HS-27A (cell line): ENCODE measurements at places on chromosomes 2 and 18.

GRCh38 chr2:169693360-169693759 is 845 bp downstream of the CFAP210 start:
- DNase-seq, result no peak

DNA sequence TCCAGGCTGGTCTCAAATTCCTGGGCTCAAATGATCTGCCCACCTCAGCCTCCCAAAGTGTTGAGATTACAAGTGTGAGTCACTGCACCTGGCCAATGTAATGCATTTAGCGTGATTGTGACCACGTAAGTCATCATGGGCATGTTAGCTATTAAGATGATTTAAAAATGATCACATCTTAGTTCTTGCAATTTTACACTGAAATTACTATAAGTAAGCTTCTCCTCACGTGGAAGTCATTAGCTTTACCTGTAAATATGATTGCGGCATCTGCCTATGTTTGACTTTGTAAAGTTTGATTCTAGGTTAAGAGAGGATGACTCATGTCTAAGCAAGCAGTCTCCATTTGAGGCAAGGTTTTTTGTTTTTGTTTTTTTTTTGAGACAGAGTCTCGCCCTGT is 85.5 kb downstream of the PMAIP1 start:
- DNase-seq, result no peak

- no peak for DNase-seq
These were observed 410.6 kb downstream of the PIK3C3 start for GRCh38 chr18:42365591-42365990.

GRCh38 chr18:54805571-54806334 is 22.5 kb upstream of the RAB27B start:
- peak; percentile 53 for DNase-seq

GRCh38 chr2:29776406-29776805 is 145.0 kb downstream of the ALK start:
- no peak for DNase-seq

GRCh38 chr2:226273440-226273839 is 526.2 kb downstream of the IRS1 start:
- DNase-seq, result no peak

- DNase-seq, result no peak
These were observed 108.1 kb upstream of the MSTN start for GRCh38 chr2:190170673-190171072.

DNA sequence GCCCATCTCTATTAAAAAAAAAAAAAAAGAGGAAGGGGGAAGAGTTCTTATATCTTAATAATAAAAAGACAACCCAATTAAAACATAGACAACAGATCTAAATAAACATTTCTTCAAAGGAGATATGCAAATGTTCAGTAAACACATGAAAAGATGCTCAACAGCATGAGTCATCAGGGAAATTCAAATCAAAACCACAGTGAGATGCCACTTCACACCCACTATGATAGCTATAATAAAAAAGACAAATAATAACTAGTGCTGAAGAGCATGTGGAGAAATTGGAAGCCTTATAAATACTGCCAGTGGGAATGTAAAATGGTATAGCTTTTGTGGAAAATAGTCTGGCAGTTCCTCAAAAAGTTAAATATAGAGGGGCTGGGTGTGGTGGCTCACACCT is 61.5 kb upstream of the CYP20A1 start:
- no peak for DNase-seq

DNA sequence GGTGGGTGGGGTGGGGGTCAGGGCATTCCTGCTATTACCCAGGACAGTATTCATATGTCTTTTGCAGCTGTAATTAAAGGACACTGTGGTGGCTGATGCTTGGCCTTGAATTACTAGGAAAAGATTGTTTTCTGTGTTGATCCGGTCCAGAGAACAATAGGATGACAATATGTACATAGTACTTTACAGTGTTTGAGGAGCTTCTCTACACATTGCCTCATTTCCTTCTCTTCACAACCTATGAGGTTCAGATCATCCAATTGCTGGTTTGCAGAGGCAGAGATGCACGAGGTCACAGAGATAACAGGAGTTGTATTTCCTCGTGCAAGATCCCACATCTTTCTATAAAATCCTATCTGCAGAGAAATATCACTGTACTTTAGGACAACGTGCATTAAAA is 119.5 kb downstream of the LIPG start:
- no peak for DNase-seq

DNA sequence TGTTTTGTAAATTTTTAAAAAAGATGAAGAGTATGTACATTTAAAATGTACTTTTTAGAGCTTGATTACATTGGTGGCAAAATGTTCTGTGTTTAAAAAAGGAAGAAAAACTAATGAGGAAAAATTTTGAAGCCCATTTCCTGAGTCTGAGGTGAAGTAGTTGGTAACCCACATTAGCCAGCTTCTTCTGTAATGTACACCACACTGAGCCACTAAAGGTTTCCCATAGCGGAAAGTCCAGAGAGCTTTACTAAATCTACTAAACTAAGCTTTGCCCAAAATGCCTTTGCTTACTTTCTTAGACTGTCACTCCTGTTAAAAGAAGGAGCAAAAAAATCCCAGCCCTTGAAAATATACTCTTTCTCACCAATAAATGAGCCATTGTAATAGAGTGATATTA is 804.8 kb upstream of the ZEB2 start:
- DNase-seq, result no peak

DNA sequence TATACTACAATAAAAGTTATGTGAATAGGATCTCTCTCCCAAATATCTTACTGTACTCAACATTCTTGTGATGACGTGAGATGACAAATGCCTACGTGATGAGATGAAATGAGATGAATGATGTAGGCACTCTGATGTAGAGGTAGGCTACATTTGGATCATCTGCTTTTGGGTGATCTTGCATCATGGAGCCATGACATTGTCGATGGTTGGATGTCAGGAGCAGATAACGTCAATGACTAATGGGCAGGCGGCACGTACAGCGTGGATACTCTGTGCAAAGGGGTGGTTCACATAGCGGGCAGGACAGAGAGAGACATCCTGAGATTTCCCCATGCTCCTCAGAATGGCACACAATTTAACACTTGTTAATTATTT is 40.8 kb upstream of the PPP1R1C start:
- no peak for DNase-seq

DNA sequence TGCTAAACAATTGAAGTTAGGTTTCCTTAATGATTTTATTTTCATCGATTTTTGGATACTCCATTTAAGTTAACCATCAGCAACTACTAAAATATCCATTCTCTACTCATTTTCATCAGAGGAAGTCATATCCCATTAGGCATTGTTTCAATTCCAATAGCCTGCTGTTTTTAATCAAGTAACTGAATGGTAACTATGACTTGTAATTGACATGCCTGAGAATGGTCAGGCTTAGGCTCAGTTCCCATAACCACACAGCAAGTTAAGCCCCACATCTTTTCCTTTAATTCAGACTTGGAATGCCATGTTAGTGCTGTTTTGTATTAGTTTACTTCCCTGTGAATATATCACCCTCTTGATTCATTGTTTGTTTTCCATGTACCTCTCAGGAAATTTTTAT is 398.8 kb downstream of the ARHGAP15 start:
- no peak for DNase-seq

DNA sequence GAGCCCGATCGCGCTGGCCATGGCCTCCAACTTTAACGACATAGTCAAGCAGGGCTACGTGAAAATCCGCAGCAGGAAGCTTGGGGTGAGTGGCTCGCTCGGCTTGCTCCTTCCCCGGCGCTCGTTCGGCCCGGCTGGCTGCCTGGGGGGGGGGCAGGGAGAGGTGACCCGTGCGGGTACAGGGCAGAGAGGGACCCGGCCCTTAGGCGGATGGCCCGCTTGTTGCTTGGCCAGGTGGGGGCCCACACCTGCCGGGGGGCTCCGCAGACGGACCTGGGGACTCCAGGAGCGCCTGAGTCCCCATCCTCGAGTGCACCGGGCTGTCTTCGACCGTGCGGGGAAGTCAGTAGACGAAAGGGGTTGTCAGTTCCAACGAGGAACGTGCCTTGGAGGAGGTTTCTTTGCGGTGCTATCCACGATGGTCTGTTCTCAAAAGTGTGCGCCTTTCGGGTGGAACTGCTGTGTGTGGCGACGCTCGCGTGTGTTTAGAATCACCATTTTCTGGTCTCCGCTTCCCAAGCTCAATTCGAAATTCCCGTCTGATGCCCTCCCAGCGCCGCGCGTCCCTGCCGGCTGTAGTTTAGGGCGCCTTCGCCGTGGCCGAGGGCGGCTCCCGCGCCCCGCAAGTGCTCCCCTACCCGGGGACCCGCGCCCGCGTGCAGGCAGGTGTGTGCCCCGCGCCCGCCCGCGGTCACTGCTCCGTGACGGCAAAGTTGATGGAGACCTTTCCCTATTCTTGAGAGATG is 711 bp downstream of the DOK6 start:
- no peak for DNase-seq

DNA sequence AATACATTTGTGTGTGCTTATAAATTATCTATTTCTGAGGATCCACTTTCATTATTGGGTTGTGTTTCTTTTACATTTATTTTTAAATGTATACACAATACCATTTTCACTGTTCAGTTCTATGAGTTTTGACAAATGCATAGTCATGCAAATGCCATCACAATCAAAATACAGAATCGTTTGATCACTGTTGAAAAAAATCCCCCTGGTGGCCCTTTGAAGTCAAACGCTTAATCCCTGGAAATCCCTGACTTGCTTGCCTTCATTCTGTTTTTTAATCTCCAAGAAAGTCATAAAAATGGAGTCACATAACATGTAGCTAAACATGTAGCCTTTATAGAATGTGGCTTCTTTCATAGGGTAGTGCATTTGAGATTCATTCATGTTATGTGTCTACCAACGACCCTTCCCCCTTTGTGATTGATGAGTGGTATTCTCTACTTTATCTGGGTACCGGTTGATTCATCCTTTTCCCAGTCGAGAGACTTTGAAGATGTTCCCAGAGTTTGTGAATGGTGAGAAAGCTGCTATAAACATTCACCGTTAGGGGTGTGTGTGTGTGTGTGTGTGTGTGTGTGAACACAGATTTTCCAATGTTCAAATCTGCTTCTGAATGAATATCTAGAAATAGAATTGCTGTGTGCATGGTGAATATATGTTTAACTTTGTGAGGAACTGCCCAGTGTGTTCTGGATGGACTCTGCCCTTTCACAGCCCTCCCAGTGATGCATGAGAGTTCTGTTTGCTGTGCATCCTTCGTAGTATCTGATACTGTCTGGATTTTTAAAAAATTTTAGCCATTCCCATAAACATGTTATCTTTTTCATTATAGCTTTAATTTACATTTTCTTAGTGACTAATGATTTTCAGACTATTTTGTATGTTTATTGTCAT is 173.6 kb downstream of the GALR1 start:
- DNase-seq, result no peak

DNA sequence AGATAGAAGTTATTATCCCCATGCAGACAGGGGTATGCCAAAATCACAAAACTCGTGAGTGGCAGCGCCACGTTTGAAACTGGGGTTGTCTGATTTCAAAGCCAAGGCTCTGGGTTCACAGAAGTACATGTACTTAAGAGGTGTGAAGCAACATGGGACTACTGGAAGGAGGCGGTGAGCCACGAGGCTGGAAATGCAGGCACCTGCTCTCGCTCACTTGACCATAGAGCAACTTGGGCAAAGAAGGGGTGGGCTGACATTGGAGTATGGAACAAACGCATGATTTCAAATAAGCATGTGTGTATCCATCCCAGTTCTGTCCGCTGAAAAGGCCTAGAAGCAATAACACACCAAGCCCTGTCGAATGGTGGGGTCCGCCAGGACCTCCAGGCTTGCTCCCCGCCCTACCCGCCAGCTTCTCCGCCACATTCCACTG is 593 bp upstream of the ACTR2 start:
- no peak for DNase-seq

- DNase-seq, result no peak
These were observed 69.2 kb upstream of the WIPF1 start for GRCh38 chr2:174666845-174667244.

- no peak for DNase-seq
These were observed 41.1 kb downstream of the ARL6IP6 start for GRCh38 chr2:152759290-152760072.

DNA sequence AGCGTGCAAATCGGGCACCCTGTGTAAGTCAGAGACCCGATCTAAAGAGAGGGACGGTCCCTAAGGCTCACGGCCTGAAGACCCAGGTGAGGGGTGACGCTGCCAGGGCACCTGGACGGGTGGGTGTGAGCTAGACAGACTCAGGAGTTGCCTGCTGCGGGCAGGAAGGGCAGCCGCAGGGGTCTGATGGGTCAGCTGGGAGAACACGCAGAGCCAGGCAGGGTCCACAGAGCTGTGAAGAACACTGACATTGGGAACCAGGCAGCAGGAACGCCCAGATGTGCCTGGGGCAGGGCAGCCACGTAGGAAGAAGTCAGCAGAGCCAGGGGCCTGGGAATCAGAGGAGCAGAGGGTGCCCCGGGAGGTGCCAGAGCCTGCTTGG is 25.9 kb downstream of the HDAC4 start:
- no peak for DNase-seq
